ENCODE measurements at places on chromosomes 5 and 9.

- no peak for DNase-seq
Observed at GRCh38 chr9:99485459-99485858, 263.4 kb downstream of the SEC61B start.

DNA sequence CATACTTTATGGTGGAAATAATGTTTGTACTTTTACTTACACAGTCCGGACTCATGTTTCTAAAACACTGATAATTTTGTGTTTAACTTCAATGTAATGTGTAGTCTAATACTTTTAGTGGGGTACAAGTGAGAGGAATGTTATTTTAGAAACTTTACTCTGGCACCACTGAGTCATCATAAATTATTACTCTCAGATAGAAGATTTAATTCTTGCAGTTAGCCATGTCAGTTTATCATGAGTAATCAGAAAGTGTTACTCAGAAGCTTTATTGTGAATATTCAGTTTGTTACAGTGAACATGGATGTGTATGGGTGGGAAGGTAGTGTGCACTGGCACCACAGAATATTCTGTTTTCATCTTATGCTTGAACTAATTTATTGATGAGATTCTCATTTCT is 20.0 kb downstream of the OGN start:
- no peak for DNase-seq

GRCh38 chr9:27203783-27204182 is 93.2 kb downstream of the EQTN start:
- DNase-seq, result no peak

DNA sequence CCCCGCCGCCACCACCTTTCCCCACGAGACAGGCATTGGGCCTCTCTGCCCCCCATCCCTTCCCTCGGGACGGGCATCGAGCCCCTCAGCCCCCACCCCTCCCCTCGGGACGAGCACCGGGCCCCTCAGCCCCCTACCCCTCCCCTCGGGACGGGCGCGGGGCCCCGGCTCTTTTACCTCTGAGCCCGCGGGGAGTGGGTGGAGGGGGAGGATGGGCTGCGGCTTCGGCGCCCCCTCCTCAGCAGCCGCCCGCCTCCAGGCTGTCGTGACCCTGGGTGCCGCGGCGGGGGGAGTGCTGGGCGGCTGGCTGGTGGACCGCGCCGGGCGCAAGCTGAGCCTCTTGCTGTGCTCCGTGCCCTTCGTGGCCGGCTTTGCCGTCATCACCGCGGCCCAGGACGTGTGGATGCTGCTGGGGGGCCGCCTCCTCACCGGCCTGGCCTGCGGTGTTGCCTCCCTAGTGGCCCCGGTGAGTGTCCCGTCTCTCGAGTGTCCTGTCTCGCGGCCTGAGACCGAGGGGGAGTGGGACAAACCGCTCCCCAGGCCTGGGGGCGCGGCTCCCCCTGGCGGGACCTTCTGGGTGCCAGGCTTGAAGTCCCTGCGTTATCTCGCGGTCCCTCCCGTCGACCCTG is 791 bp downstream of the SLC2A8 start:
- DNase-seq, result no peak

DNA sequence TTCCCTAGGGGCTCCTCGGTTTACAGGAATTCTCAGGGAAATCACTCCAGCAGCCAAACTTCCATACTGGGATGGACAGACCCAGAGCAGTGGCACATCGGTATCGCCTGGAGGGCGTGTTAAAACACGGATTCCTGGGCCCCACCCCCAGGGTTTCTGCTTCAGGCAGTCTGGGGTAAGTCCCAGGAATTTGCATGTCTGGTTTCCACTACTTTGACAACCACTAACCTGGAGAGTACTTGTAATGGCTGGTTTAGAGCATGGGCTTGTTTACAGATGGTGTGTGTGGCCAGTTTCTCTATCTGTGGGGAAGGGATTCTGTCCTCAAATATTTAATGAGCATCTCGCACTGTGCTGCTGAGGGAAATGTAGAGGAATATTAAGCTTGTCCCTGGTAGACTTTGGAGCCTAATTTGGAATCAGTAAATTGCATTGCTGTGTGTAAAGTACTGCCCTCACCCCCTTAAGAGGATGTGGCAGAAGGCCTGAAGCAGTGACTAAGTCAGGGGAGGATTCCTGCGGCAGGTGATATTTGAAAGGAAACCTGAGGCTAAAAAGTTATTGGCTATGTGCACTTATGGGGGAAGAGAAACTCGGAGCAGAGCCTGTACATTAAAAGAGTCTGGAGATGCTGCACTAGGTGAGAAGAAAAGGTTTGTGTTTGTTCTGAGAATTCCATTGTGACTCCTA is 18.6 kb upstream of the TJP2 start:
- DNase-seq, result no peak

All from LNCaP clone FGC (cell line).